ENCODE measurements at places on chromosomes 7 and 10. TPM values are rescaled to one million over a fixed set of nuclear protein-coding genes. Genes with fewer than 3 reads are reported as not detected.

UTF1 gene
- polyA plus RNA-seq, result 0.47 TPM

STEAP2 gene
- polyA plus RNA-seq, result 13.4 TPM

MYH16 gene
- not detected for polyA plus RNA-seq

NACAD gene
- 1.3 TPM for polyA plus RNA-seq

EPO gene
- polyA plus RNA-seq, result 0.42 TPM

FAM25G gene
- polyA plus RNA-seq, result not detected

FAM241B gene
- polyA plus RNA-seq, result 29.2 TPM

STEAP1 gene
- 3.6 TPM for polyA plus RNA-seq

IL6 gene
- polyA plus RNA-seq, result 0.27 TPM

CLRN3 gene
- polyA plus RNA-seq, result not detected

UPK3BL1 gene
- 16.1 TPM for polyA plus RNA-seq

BLNK gene
- polyA plus RNA-seq, result not detected
